Right renal cortex interstitium (tissue), 3 donors: ENCODE measurements at places on chromosomes 1 and 21.

DNA sequence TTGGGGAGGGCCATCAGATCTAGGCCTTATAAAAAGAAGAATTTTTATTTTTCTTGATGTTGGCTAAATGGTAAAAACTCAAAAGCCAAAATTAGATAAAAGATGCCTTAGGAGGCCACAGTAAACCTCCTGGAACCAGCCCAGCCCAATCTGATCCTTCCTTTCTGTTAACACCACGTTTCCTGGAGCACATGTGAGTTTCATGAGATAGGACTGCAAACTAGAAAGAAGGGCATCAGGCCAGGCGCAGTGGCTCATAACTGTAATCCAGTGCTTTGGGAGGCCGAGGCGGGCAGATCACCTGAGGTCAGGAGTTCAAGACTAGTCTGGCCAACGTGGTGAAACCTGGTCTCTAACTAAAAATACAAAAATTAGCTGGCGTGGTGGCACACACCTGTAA, 6.7 kb downstream of the HSF2BP start:
- DNase-seq: no peak

DNA sequence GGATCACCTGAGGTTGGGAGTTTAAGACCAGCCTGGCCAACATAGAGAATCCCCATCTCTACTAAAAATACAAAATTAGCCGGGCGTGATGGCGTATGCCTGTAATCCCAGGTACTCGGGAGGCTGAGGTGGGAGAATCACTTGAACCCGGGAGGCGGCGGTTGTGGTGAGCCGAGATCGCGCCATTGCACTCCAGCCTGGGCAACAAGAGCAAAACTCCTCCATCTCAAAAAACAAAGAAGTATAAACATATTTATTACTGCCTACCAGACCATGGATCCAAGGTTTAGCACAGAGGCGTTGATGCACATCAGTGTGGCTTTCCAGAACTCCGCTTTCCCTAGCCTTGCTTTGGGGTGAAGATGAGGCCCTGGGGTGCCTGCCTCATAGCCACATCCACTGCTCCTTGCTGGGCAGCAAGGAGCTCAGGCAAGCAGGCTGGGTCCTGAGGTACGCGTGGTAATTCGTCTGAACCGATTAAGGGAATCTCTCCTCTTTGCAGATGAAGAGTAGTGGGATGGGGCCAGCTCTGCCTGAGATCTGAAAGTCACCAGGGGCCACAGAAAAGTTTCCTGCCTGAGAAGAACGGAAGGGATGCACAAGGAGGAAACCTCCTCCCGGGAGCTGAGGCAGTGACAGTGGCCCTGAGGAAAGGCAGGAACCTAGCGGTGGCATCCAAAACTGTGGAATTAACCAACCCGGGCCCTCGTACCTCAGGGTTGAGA, 52.3 kb upstream of the LBR start:
- no peak for DNase-seq

DNA sequence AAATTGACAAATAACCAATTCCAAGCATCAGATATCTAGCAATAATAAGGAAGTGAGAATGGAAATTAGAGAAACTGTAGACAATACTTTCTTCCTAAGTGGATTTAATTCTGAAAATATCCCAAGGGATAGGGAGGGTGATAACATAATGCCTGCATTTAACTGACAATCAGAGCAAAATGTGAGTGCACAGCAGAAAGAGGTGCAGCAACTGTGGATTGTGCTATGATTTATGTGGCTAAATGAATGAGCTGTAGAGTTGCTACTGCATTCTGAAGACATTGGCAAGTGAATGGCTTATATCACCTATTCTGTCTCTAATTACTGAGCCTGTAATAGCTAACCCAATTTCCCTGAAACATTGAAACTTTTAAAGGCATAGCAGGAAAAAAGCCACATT, 39.0 kb downstream of the OLFM3 start:
- DNase-seq: no peak

DNA sequence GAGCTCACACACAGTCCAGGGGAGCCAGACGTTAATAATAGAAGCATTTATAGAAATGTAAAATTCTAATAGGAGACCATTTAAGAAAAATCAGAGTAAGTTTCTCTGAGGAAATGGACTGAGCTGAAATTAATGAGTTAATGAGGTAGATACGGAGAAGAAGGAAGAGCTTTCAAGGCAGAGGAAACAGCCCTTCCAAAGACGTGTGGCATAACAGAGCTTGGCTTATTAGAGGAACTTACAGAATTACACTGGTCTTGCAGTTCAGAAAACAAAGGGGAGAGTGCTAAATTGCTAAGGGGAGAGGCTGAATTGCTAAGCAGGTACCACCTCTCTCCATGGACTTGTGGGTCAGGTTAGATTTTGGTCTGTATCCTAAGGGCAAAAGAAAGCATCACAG, 8.2 kb upstream of the PIGK start:
- DNase-seq: no peak

- no peak for DNase-seq
Observed at GRCh38 chr1:67686267-67687197, 1.5 kb downstream of the GADD45A start.

DNA sequence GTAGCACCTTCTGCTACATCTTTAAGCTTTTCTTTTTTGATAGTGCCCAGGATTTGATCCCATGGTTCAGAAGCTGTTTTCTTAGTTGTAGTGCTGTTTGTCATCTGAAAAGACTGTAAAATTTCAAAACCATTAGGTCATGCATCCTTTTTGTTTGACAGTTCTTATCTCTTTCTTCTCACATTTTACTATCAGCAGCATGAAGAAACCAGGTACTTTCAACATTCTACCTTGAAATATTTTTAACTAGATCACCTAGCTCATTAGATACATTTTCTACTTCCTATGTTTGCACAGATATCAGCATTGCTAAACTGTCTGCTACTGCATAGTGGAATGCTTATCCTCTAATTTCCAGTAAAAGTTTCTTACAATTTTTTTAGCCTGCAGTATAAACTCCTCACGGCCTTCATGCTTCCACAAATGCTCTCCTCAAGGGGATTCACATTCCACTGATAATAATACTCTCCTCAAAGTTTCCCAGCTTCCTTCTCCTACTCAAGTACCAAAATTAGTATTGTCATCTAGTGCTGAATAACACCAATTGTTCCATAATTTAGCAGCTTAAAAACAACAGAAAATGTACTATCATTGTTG, 243.9 kb upstream of the ZRANB2 start:
- no peak for DNase-seq

- no peak for DNase-seq
Observed at GRCh38 chr1:51569284-51570062, 47.4 kb upstream of the OSBPL9 start.

DNA sequence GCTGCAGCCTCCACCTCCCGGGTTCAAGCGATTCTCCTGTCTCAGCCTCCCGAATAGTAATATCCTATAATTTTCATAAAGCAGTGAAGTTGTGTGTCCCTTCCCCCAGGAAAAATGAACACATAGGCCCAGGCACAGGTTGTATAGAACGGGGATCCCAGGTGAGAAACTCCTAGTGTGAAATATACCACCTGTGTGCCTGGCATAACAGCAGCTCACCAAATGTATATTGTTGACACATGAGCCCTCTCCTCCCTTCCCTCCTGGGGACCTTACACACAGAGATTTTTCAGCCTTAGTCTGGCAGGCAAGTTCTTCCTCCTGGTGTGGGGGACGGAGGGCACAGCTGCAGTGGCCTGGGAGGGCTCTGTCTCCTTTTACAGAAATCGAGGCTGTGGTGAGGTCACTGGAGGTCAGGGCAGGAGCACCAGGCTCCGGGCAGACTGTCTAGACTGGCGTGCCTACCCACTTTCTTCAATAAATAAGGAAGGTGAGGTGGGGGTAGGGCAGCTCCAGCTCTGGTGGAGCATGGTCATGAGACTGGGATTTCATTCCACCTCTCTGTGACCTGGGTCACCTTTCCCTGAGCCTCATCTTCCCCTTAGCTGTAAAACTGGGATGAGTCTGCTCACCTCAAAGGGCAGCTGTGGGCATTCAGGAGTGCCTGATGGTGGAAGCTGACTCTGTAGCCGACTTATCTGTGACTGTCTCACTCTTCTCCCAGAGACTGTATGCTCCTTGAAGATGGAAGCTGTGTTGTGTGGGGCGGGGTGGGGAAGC, 14.3 kb downstream of the RCC1 start:
- no peak for DNase-seq

DNA sequence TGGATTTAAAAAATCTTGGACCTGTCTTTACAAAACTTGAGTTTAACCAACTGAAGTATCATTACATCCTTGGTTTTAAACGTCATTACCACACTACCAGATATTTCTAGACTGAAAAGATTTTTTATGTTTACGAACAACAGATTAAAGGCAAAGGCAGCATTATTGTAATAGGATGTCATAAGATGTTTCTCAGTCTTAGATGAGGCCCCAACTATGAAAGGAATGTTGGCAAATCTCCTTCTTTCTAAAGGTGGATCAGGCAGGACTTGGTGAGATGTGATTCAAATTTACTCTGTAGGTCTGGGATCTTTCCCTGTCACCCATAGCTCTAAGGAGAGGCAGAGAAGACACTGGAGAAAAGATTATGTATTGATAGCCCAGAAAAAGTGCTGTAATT, 417.9 kb downstream of the PTBP2 start:
- no peak for DNase-seq

DNA sequence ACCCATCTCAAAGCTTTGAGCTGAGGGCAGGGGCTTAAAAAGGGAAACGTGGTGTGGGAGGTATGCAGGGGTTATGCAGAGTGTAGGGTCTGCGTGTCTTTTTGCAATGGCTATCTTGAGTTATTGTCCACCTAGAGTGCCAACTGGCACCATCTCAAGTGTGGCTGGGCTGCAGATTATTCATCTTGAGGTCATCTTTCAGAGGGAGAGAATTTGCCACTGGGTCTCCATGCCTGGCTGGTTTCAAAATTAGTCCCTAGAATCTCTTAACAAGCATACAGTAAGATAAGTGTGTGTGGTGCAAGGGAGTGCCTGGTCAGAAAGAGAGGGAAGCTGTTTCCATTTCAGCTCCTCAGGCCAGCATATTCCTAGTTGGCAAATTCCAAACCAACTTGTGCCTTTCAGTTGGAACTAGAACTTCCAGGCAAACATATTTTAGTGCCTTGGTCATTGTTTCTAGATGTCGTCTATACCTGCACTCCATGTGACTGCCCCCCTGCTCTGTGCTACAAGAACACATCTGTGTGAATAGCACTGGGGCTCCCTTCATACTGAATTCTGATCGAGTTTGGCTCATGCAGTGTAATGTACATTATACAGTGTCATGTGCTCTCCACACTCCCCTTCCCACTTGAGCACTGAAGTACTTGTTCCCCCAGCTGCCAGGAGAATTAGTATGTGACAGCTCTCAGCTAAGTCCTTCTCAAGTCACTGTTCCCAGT, 5.0 kb upstream of the OR2T8 start:
- no peak for DNase-seq
